HuH-7.5 (cell line): ENCODE measurements at places on chromosomes 12 and 14.

DNA sequence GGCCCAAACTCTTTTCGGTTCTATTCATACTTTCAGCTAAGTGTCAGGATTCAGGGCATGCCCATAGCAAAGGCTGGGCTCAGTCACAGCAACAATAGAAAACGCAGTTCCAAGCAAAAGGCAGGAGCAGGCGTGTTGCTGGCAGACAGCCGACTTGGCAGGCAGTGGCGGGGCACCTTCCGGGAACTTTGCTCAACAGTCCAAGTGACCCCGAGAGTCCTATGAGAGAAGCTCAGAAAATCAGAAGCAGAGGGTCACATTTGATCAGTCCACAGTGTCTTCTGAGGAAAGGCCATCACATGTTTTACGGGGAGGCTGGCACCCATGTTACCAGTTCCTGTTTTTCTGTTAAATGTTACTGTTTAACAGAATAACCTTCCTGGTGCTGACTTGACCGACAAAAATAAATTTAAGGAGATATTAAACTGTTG is 115.0 kb downstream of the DACT1 start:
- DNase-seq: no peak

DNA sequence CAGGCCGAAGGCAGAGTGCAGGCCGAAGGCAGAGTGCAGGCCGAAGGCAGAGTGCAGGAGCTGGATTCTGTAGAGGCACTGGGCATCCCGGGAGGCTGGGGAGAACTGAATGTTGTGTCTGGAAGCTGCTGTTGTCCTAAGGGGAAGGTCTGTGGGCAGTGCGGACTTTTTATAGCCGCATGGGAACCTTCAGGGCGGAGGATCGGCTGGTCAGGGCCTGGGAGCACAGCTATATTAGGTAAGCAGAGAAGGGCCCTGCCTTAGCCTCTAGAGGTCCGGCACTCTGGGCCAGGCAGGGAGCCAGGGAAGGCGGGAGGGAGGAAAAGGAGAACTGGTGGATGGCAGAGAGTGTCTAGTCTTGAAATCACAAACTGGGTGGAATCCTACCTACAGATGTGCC is 14.2 kb downstream of the CABP1 start:
- DNase-seq: no peak

GRCh38 chr12:121534495-121535148 is 46.2 kb downstream of the KDM2B start:
- DNase-seq: no peak

DNA sequence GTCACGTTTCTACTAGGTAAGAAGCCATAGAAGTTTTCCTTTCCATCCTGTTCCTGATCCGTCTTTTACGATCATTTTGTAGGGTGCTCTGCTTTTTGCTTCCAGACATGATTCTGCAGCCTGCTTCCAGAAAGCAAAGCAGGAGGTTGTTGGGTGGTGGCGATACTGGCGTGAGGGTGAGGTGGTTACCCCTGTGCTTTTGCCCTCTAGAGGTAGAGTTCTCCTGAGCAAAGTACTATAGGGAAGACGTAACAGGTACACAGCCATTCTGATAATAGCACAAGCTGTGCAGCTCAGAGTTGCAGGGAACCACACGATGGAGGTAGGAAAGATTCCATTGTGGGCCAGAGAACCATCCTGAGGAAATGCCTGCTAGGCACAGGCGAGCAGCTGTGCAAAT is 186.0 kb downstream of the PAH start:
- no peak for DNase-seq

DNA sequence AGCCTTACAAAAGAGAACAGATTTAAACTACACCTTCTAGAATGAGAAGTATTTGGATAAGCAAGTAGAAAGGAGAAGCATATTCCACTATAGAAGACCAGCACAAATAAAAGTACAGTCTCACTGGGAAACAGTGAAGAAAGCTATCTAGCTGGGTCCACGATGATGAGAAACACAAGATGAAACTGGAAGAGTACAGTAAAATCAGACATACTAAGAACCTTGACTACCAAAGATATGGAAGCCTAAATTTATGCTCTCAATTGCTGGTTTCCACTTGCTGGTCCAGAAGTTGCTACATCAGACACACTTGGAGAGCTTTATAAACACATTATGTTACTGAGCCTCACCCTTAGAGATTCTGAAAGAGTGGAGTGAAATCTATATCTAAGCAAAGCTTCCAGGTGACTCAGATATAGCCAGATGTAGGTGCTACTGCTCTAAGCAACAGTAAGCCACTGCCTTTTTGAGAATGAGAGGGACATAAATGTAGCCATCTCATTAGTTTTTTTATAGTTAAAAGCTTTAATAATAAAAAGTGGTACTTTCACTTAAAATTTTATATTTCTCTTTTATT is 96.3 kb upstream of the BBS10 start:
- no peak for DNase-seq

DNA sequence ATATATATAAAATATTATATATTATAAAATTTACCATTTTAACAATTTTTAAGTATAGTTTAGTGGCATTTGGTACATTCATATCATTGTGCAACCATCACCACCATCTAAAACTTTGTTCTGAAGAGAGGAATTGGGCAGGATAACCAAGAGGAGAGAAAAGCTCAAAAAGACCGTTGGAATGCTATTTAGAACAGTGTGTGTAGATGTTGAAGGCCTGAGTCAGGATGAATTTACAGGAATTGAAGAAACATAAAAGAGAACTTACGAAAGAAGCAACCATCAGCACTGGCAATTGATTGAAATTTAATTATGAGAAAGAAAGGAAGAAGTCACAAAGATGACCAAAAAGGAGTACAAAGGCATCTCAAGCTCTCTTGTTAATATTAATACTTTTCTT is 196.9 kb upstream of the PWP1 start:
- DNase-seq: no peak
